ENCODE measurements at places on chromosomes 6 and 20. TPM values are rescaled to one million over a fixed set of nuclear protein-coding genes. Genes with fewer than 3 reads are reported as not detected.

C2 gene
- total RNA-seq: 2.9 TPM

AKIRIN2 gene
- 32.9 TPM for total RNA-seq

BCAS4 gene
- total RNA-seq: 1.7 TPM

NTSR1 gene
- 0.49 TPM for total RNA-seq

EYS gene
- total RNA-seq: not detected

GRCh38 chr6:170067923-170068360 lies 222.9 kb downstream of the DLL1 start:
- H3K4me3 ChIP-seq: no peak overlapping the region
- H3K4me1 ChIP-seq: no peaks in the 10 kb centered on the region
- no peaks in the 10 kb centered on the region for H3K36me3 ChIP-seq
- peak overlapping the region; percentile 20 for H3K27ac ChIP-seq
- H3K27me3 ChIP-seq: no peaks in the 10 kb centered on the region

- H3K27me3 ChIP-seq: no peaks in the 10 kb centered on the region
- no peak overlapping the region for H3K27ac ChIP-seq
- no peak overlapping the region for H3K4me3 ChIP-seq
- no peaks in the 10 kb centered on the region for H3K4me1 ChIP-seq
These were observed 152.2 kb downstream of the SYCP2 start for GRCh38 chr20:59781226-59781625.

DNA sequence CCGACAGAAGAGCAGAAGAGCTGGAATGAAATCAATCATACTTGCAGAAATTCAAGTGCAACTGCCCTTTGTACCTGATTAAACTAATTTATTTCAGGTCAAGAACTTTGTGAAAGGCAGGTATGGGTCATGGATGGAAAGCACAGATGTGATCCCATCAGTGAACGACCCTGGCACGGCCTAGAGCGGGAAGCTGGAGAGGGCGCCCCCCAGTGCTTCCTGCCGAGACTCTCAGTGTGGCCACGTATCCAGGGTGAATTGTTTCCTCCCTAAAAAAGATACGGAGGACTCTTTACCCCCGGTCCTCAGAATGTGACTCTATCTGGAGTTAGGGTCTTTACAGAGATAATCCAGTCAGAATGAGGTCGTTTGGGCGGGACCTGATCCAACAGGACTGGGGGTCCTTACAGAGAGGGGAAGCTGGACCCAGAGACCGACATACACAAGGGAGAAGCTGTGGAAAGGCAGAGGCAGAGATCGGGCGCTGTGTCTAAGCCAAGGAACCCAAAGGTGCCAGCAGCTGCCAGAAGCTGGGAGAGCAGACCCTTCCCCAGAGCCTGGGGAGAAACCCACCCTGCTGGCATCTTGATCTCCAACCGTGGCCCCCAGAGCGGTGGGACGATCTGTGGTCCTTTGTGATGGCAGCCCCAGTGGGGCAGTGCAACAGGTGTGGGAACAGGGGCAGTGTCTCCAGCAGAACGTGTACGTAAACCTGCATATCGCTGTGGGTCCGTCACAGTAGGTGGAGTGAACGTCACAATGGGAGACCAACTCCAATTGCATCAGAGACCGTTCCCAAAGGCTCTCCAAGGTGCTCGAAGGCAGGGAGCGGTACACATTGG lies 91.9 kb downstream of the TAF4 start:
- no peak for DNase-seq
- H3K27me3 ChIP-seq: no peaks in the 10 kb centered on the region
- H3K27ac ChIP-seq: no peak overlapping the region
- peaks cover 28% of the 10 kb centered on the region for H3K36me3 ChIP-seq
- no peaks in the 10 kb centered on the region for H3K4me1 ChIP-seq

DNA sequence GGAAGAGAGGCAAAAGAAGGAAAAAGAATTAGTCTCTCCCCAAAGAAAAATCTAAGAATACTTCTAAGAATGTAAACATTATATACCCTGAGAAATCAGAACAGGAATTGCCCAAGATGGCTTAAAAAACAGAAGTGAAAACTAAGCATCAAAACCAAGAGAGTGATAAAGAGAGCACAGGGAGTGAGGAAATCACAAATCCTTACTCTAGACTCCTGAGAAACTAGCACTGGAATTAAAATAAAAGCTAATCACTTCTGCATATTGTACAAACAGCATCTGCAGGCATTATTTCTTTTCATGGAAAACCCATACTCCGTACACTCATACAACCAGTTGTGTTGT lies 285.7 kb downstream of the BTBD9 start:
- no peak overlapping the region for H3K4me3 ChIP-seq
- H3K36me3 ChIP-seq: no peaks in the 10 kb centered on the region
- DNase-seq: no peak
- H3K27ac ChIP-seq: no peak overlapping the region

- no peaks in the 10 kb centered on the region for H3K27me3 ChIP-seq
- no peak overlapping the region for H3K27ac ChIP-seq
- no peaks in the 10 kb centered on the region for H3K36me3 ChIP-seq
- DNase-seq: no peak
These were observed 100.2 kb upstream of the TIAM2 start for GRCh38 chr6:154894902-154895301.

GRCh38 chr20:35907017-35907701 lies 47.1 kb downstream of the SCAND1 start:
- no peaks in the 10 kb centered on the region for H3K4me1 ChIP-seq
- peaks cover 5% of the 10 kb centered on the region for H3K36me3 ChIP-seq
- no peaks in the 10 kb centered on the region for H3K27me3 ChIP-seq

DNA sequence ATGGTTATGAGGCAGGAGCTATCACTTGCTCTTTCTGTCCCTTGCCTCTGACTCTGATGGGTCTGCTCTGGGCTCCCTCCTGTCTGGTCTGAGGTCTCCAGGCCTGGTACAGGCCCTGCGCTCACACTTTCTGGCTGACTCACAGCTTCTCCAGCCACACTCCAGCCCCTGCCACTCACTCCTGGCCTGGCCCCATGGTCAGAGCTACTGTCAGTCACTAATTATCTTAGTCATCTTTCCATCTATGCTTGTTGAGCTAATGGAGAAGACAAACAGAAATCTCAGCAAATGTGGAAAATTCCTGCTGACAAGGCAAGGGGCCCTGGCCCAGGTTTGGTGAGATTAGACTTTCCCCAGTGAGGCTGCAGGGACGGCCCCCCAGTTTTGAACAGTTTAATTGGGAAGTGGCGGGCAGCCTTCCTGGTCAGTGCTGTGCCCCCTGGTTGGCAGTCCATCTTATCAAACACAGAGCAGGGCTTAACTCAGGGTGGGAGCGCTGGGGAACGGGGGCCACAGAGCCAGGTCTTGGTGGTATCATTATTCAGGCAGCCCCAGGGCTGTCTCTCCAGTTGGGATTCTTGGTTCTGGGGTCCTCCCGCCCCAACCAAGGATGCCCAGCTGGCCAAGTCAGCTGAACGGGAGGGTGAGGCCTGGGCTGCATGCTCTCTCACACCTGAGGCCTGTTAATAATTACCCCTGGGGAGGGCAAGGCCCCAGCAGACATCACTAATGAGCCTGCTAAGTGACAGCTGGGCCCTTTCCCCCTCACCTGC lies 63.4 kb downstream of the VEGFA start:
- no peaks in the 10 kb centered on the region for H3K27me3 ChIP-seq
- no peak overlapping the region for H3K4me3 ChIP-seq
- peaks cover 9% of the 10 kb centered on the region for H3K4me1 ChIP-seq
- no peaks in the 10 kb centered on the region for H3K36me3 ChIP-seq

DNA sequence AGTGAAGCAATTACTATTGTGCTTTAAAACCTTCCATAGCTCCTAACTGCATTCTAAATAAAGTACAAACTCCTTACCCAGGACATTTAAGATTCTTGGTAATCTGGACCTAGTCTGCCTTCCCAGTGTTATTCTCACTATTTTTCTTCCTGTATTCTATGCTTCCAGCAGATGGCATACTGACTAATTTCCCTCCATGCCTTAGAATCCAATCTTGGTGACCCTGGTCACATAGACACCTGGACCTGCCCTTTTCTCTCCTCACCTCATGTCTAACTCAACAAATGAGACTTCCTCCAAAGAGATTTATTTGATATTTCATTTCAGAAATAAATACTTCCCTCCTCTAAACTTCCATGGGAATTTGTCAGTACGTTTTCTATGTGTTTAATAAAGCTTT lies 25.8 kb downstream of the ROS1 start:
- H3K4me1 ChIP-seq: no peaks in the 10 kb centered on the region
- H3K4me3 ChIP-seq: no peak overlapping the region
- no peaks in the 10 kb centered on the region for H3K36me3 ChIP-seq
- H3K27ac ChIP-seq: no peak overlapping the region
- no peaks in the 10 kb centered on the region for H3K27me3 ChIP-seq
- no peak for DNase-seq

DNA sequence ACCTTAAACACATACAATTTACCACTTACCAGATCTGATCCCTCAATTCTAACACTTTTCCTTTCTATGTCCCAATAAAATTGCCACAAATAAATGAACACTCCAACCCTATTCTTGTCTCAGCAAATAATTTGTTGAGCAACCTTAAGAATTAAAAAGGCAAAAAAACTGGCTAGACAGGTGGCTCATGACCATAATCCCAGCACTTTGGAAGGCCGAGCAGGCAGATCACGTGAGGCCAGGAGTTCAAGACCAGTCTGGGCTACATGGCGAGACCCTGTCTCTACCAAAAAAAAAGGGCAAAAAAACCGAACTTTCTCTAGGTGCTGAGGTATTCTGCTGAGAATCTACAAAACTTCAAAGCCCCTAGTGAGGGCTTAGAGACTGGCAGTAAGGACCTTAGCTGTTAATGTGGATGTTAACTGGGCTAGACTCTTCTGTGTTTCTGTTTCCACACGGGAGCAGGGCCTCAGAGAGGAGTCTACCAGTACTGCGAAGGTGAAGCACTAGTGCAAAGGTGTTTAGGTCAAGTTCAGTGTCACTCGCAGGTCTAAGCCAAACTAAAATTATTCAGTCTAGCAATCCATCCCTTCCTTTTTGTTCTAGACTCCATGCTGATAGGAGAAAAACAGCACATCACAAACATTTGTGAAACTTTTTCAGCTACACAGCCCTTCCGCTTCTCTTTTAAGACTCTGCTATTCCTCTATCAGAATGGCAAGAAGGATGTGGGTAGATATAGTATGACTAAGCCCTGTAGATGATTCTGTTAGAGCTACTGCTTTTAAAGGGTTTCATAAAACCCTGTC lies 2.6 kb downstream of the FASTKD5 start:
- H3K4me3 ChIP-seq: peak overlapping the region; percentile 100
- H3K27me3 ChIP-seq: no peaks in the 10 kb centered on the region
- no peak for DNase-seq

GRCh38 chr6:118218156-118218555 lies 311.1 kb downstream of the SLC35F1 start:
- no peaks in the 10 kb centered on the region for H3K4me1 ChIP-seq
- no peak overlapping the region for H3K4me3 ChIP-seq
- H3K27ac ChIP-seq: no peak overlapping the region
- DNase-seq: no peak

DNA sequence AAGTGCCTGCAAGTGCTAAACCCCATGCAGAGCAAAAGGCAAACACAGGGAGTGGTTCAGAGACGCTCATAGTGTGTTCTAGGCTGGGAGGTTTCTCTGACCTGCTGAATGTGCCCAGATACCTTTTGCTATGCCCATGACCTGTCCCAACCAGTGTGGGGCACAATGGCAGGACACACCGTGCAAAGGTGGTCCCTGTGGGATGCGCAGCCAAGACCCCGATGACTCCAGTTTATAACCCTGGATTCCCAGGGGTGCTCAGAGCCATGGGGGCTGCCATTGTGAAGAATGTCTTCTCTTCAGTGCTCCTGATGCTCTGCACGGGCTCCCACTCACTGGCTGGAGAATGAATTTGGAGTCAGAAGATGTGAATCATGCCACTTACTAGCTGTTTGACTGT lies 2.2 kb upstream of the NINL start:
- DNase-seq: no peak
- no peaks in the 10 kb centered on the region for H3K27me3 ChIP-seq
- H3K36me3 ChIP-seq: no peaks in the 10 kb centered on the region
- H3K4me3 ChIP-seq: no peak overlapping the region
- peaks cover 9% of the 10 kb centered on the region for H3K4me1 ChIP-seq
- no peak overlapping the region for H3K27ac ChIP-seq

DNA sequence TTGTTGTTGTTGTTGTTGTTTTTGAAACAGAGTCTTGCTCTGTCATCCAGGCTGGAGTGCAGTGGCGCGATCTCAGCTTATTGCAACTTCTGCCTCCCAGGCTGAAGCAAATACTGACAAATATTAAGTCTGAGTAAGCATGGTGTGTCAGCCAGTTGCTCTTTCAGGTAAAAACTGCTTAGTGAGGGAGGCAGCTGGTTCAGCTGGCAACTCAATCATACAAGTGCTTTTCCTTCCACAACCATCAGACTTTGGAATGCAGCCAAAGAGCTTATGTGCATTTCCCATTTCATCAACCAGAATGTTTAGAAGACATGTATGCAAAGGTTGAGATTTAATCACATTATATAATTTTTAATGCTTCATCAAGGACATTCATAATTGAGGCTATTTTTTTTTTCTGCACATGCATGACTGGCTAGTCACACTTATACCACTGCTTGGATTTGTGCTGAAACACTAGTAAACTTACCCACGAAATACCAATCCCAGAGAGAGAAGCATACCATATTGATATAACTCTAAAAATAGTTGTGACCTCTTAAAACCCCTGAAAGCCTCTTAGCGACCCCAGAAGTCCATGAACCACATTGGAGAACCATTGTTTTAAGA lies 56.0 kb downstream of the CLIC5 start:
- H3K36me3 ChIP-seq: no peaks in the 10 kb centered on the region
- no peak for DNase-seq
- H3K4me1 ChIP-seq: no peaks in the 10 kb centered on the region
- H3K4me3 ChIP-seq: no peak overlapping the region
- no peak overlapping the region for H3K27ac ChIP-seq

- no peak overlapping the region for H3K27ac ChIP-seq
- no peaks in the 10 kb centered on the region for H3K4me1 ChIP-seq
- H3K4me3 ChIP-seq: no peak overlapping the region
- no peak for DNase-seq
- H3K36me3 ChIP-seq: no peaks in the 10 kb centered on the region
- no peaks in the 10 kb centered on the region for H3K27me3 ChIP-seq
These were observed 599.6 kb downstream of the PTPRT start for GRCh38 chr20:42589976-42590639.

GRCh38 chr6:43593938-43594337 lies 18.0 kb downstream of the POLH start:
- H3K36me3 ChIP-seq: peaks cover 4% of the 10 kb centered on the region
- no peaks in the 10 kb centered on the region for H3K27me3 ChIP-seq
- H3K4me1 ChIP-seq: no peaks in the 10 kb centered on the region
- H3K27ac ChIP-seq: no peak overlapping the region
- no peak for DNase-seq
- H3K4me3 ChIP-seq: no peak overlapping the region

GRCh38 chr6:141117874-141118273 lies 1014.9 kb upstream of the GJE1 start:
- H3K27ac ChIP-seq: no peak overlapping the region
- H3K4me1 ChIP-seq: no peaks in the 10 kb centered on the region
- H3K36me3 ChIP-seq: no peaks in the 10 kb centered on the region
- H3K4me3 ChIP-seq: no peak overlapping the region
- DNase-seq: no peak

All from vagina (tissue), 2 donors.